ENCODE measurements at places on chromosomes 6 and 20.

- no peak for DNase-seq
These were observed 24.0 kb downstream of the DNMT3B start for GRCh38 chr20:32786059-32786760.

- peak; percentile 39 for DNase-seq
These were observed 13.2 kb downstream of the SYTL3 start for GRCh38 chr6:158662954-158663624.

DNA sequence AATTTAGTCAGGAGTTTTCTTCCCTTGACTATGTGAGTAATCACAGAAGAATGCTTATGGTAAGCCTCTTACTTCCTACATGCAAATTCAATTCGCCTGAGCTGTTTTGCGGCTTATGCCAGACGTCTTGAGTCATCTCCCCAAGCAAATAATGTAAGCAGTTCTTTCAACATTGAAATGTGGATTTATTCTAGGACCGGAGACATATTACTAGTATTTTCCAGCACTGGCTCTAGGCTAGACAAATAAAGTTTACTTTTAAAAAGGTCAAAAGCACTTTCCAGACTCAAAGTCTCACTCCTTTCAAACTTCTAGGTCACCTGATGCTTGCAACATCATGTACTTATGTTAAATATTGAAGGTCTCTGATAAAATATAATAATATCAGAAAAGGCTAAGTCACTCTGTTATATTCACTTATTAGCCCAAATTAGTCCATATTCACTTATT, 38.1 kb upstream of the NOX3 start:
- DNase-seq, result no peak

DNA sequence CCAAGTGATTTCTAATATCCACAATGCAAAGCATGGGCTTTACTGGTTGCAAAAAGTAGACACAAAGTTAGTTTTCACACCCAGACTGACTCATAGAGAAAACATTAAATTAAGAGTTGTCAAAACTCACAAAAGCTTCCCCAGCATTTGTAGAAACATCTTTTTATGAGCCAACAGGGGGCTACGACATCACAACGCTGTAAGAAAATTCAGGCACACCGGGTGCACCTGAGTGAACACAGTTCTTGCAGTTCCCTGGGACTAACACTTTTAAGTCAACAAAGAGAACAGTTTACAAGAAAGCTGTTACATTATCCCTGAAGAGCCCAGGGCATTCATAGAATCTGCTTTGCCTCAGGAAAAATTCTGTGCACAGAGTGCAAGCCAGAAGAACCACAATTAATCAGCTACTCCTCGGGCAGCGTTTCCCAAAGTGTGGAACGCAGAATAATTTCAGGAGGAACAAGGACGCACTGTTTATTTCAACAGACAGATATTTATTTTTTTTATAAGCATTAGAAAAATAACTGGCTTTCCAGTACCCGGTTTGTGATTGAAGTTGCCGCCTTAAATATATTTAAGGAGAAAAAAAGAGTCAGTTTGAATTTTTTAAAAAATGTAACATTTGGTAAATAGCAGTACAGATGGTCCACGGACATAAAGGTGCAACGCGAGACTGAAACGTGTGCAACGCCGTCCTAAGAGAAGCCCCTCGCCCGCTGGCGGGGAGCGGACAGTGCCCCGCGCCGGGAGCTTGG, 1.2 kb downstream of the NCOA5 start:
- DNase-seq, result no peak

DNA sequence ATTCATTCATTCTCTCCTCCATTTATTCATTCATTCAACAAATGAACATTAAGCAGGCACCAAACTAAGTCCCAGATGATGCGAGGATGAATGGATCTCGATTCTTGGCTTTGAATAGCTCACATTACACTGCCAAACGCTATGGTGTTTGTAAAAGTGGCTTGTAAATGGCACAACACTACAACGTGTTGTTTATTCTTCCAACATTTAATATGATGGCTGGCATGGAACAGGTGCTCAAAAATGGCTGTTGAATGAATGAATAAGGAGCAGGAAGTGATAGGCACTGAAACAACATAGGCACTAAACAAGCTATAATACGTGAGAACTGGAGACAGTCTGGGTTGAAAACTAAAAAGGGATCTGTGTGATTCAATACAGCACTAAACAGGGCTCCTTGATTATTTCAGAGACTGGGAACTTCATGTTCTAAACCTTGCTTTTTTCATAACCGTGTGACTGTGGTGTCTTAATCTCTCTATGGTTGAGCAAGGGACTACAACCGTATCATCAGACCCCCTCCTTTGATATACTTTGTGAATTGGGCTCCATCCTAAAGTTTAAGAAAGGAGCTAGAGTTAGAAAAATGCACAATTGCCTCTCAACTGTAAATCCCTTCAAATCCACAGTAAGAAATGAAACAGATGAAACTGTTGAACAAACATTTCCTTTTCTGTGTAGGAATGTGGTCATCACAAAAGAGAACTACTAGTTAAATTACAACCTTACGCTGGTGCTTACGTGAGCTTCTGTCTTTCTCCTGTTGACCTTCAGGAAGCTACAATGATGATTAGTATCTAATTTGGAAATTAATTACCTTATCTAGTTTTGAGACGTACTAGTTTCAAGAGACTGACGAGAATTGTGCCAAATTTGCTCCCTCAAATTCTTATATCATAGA, 16.9 kb upstream of the SLC16A10 start:
- no peak for DNase-seq

DNA sequence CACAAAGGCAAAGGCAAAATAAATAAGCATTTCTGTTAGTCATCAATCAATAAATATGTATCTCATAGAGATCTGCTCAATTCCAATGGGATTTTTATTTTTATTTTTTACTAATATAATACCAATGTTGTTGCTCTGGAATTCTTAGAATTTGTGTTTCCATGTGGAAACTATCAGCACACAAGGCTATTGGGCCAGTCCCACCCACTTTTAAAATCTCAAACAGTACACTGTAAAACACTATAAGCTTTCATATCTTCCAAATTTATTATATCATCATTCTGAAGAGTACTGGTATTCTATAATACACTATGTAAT, 563.8 kb upstream of the MARCKS start:
- no peak for DNase-seq

DNA sequence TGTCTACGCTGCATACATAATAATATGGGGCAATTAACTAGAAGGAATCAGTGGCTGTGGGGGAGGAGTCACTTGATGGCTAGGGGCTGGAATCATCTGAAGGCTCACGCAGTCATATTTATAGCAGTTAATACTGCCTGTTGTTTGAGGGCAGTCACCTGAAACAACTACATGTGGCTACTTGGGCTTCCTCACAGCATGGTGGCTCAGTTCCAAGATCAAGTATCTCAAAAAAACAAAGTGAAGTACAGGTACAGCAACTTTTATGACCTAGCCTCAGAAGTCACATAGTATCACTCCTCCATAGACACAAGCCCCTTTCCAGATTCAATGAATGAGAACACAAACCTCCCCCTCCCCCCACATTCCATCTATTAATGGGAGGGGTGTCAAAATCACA, 63.7 kb downstream of the STX11 start:
- no peak for DNase-seq

DNA sequence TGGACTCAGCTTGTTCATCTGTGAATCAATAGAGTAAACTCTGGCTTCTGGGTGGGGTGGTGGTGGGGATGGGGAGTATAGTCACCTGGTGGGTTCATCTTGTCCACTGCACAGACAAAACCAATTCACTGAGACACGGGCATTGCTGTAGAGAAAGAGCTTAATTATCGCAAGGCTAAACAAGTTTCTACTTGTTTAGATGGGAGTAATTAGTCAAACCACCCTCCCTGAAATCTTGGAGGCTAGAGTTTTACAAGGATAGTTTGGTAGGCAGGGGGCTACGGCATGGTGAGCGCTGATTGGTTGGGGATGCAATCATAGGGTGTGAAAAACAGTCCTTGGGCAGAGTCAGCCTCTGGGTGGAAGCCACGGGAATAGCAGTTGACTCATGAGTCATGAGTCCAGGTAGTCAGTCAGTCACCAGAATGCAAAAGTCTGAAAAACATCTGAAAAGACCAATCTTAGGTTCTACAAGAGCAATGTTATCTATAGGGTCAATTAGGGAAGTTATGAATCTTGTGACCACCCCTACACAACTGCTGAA, 77.8 kb downstream of the STMND1 start:
- no peak for DNase-seq

- DNase-seq, result no peak
These were observed 244.7 kb downstream of the PTPRK start for GRCh38 chr6:128275681-128276080.

DNA sequence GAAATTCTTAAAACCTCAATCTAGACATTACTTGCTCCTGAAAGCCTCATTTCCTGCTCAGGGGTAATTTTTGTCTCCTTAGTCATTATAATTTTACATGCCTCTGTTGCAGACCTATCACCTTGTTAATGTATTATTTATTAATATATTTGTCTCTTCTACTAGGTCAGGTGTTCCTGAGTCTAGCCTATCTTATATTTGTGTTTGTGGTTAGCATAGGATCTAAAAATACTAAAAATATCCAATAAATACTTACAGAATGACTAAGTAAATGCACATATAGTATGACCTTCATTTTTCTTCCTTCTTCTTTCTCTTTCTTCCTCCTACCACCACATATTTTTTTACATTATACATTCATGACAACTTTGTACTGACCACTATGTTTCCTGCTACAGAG, 268.9 kb upstream of the HS3ST5 start:
- DNase-seq, result no peak
